ENCODE measurements at places on chromosomes 2 and 18.
A peak's percentile ranks its signal among the peaks of the same experiment; 100 is the strongest.

DNA sequence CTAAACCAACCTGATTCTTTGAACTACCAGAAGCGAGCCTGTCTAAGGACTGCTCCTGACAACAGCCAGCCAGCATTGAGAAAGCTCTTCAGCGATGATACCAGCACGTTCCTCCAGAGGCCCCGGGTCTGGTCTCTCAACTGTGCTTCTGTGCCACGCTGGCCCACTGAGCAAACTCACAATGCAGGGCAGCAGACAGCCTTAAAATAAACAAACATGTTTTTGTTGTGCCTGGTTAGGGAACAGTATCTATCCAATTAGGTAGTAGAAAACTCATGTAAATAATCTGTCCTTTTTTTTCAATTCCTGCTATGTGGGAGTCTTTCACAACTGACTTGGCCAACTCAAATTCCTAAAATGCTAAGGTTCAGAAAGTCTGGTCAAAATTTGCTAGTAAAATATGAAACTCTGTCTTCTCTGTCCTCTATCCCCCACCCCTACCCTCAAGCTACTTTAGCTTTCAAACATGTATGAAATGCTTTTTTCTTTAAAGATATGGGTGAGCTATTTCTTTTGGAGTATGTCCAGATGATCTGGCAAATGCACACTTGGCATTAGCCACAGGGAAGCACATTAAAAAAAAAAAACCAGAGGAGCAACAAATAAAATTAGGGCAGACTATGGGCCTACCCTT, 21.4 kb upstream of the EML4 start:
- DNase-seq: peak; percentile 68

DNA sequence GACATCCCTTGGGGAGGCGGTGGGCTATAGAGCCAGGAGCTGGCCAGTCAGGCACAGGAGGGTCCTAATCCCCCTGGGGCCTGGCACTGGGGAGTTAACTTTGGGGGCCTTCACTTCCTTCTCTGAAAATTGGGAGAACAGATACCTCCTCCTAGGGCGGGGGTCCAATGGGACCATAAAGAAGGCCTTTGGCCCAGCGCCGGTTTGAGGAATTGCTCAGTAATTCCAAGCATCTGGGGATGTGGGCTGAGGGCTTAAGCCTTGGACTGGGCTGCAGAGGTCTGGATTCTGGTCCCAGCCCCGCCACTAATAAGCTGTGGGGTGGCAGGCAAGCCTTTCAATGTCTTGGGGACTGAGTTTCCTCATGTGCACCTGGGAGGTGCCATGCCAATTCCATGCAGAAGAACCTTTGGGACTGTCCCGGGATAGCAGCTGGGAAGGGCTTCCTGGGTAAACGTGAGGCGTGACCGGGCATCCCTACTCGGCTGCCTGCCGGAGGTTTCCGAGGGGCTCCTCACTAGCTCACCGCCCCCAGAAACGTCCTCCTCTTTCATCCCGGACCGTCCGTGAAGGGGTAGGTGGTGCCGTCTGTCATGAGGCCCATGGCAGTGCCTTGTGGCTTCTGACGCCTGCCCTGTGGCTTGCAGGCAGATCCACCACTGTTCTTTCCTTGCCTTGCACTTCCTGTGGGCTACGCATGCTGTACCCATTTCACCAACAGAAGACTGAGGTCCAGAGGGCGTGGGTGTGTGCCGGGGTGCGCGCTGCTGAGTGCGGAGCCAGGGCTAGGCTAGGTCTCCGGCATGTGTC, 67.4 kb upstream of the HPCAL1 start:
- DNase-seq: no peak

DNA sequence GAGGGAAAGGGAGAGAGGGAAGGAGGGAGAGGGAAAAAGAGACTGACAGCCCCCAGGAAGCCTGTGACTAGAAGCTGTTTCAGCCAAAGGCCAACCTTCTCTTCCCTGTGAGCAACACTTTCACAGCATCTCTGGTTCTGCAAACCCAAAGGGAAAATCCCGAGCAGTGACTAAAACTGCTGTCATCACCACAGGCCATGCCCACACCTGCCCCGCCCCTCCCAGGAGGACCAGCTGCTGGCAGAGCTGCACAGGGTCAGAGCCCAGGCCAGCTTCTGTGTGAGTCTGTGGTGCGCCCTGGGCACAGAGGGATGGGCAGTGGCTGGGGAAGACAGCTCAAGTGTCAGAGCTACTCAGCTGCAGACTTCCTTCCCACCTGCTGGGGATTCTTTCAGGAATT, 64.9 kb upstream of the OTOS start:
- DNase-seq: peak; percentile 17

DNA sequence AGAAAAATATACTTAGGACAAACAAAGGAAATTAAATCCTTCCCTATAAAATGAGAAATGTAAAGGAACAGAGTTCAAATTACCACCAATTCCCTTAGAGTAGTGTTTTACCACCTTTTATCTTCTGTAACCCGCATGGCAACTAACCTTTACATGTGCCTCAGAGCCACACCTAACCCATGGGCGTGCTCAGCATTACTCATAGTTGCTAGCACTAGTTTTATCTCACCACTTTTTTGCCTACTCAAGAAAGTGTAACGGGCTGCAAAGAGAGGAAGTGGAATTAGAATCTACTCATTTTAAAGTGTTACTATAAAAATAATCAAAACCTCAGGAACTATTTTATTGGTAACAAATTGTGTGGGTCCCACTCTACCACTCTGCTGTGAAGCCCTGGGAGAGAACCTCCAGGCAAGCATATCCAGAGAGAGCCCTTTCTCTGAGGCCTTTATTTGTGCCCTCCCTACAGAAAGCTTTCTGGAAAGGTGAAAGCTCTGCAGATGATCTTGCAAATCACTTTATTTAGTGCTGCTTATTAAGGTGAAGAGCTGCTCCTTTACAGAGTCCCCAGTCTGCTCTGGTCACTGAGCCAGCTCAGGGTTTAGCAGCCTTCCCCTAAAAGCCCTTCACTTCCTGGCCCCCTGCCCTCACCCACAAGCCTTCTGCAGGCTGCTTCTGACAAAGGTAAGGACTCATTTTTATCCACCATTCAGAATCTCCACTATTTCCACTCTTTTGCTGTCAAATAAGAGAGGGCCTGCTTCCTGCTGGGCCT, 98.8 kb downstream of the TRABD2A start:
- DNase-seq: no peak

- DNase-seq: no peak
Measured at GRCh38 chr2:37560863-37561614, 110.4 kb downstream of the CDC42EP3 start.
